ENCODE measurements at places on chromosomes 6 and 20. TPM values are rescaled to one million over a fixed set of nuclear protein-coding genes. Genes with fewer than 3 reads are reported as not detected.

CDS2 gene
- total RNA-seq = 44.0 TPM

DSN1 gene
- 14.5 TPM for total RNA-seq

STK4 gene
- 55.5 TPM for total RNA-seq

OCSTAMP gene
- not detected for total RNA-seq

NELFE gene
- 171 TPM for total RNA-seq

PSORS1C2 gene
- total RNA-seq = not detected

TRIM40 gene
- total RNA-seq = not detected

RSPO3 gene
- 2.6 TPM for total RNA-seq

Measured in uterine smooth muscle cell (primary cell).